ENCODE measurements at places on chromosomes 3 and 15.

DNA sequence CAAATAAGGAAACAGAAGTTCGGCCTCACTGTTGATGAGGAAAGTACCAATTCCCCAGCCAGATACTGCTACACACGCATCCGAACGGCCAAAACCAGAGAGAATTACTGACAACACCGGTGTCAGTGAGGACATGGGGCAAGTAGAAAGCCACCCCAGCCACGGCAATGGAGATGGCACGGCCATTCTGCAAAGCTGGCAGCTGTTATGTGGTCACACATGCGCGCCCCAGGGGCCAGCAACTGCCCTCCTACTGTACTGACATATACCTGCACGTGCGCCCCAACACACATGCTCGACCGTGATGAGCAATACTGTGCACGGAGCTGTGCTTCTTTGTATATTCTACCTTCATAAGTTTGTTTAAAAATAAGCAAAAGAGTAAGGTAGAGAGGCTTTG lies 217.4 kb downstream of the ADAMTS17 start:
- no peak for DNase-seq

- no peak for DNase-seq
Observed at GRCh38 chr3:169827712-169828111, 15.0 kb upstream of the LRRC34 start.

- DNase-seq = no peak
Observed at GRCh38 chr3:137694836-137695235, 69.3 kb upstream of the SOX14 start.

GRCh38 chr15:65101891-65102708 lies 12.9 kb downstream of the UBAP1L start:
- no peak for DNase-seq

GRCh38 chr3:103949693-103950092 lies 1417.0 kb upstream of the ALCAM start:
- no peak for DNase-seq

DNA sequence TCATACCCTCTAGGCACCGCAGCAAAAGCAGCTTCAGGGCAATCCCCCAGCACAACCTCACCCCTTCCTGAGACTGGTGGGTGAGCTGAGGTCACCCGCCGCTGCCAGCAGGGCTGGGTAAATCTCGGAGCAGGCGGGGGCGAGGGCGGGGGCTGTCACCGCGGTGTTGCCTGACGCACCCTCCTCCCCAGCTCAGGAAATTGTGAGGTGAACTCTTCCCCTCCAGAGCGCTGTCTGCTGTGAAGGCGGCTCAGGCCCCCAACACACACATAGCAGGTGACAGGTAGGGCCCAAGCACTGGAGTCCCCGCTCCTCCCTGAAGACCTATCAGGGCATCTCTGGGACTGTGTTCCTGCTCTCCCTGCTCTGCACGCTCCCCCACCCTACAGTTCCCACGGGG lies 30.2 kb upstream of the FURIN start:
- peak; percentile 86 for DNase-seq

GRCh38 chr15:72486144-72486543 lies 12.0 kb downstream of the ARIH1 start:
- no peak for DNase-seq

DNA sequence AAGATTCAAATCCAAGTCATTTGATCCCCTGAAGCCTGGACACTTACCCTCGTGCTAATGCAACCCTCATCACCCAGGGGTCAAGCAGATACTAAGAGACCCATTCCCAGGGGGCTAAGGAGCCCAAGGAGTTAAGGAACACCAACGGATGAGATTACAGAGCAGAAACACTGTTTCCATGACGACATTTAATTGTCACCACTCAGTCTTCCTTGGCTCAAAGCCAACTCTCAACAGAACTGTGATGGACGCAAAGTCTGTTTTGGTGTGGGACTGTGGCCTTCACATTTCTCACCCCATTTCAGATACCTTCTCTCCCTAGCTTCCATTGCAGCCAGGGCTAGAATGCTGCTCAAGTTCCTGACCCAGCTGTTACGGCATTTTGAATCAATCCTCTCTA lies 383.5 kb upstream of the WNT5A start:
- DNase-seq = no peak

DNA sequence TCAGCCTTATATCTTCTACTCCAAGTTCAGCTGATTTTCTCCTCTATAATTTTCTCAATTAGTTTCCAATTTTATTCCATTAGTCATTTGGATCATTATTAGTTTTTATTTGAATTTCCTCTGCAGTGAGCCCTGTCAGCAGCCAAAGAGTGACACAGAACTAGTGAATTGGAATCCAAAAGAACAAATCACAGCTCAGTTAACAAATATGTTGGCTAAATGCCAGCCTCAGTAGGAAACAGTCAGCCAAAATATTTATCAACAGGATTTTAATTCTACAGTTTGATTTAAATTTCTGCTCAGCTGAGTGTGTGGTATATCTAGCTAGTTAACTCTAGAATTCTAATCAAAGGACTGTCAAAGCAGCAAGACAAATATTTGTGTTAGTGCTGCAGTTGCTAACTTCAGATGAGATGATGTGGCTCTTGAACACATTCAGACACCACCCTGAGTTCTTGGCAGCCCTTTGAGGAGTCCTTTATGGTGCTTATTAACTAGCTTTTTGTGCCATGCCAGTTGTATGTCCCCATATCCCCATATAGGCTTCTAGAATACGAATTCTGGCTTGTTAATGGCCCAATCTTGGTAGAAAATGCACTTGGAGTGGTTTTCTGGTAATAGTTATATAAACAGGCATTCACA lies 194.5 kb downstream of the CPNE4 start:
- no peak for DNase-seq

DNA sequence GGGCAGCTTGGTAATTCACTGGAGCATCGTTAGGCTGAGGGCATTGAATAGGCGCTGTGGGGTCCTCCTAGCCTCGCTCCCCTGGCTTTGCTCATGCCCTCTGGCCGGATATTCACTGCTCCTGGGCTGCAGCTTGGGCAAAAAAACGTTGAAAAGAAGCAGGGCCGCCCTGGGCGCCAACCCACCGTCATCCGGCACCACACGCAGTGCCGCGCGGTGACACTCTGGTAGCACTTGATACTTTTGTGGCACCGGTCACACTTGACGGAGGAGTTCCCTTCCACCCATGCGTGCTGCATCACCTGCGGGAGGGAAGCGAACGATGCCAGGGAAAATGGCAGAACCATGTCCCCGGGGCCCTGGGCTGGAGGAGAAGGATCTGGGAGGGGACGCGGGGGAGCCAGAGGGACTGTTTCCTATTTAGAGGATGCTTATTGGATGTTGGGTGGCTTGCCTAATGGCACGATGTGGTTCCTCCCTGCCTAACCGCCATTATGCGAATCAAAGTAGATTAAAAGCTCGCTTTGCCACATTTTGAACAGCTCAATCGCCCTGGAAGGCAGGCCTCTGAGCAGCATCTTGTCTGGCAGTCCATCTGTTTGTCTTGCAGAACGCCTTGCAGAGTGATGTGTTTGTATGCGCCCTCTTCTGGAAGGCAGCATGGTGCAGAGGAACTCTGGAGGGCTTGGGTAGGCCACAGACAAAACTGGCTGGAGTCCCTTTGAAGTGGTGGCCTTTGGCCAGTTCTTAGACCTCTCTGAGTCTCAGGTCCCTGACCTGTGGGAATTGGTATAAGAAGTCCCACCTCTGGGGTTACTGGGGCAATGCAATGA lies 93.2 kb downstream of the DGKG start:
- DNase-seq = no peak

DNA sequence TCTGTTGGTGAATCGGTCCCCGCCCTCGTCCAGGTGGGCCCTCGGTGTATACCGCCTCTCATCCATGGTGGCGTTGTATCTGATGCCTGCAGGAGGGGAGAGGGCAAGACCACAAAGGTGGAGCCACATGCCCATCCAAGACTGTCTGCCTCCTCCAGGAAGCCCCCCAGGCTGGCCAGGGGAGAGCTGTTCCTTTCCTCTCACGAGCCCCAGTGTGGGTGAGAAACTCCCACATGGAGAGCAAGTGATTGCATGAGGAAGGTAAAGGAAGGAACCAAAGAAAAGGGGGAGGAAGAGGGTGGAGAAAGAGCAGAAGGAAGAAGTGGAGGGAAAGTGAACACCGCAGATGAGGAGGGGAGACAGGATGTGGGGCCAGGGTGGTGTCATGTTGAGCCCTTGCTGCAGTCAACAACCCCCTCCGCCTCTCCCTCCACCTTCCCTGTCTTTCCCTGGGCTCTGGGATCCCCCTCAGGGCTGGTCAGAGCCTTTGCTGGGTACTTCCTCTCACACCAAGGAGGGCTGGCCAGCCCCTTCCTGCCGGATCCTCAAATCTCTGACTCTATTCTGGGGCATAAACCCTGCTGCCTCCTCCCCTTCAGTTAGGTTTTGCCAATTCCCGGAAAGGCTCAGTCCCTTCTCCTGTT lies 49.3 kb downstream of the FEM1B start:
- DNase-seq = no peak

DNA sequence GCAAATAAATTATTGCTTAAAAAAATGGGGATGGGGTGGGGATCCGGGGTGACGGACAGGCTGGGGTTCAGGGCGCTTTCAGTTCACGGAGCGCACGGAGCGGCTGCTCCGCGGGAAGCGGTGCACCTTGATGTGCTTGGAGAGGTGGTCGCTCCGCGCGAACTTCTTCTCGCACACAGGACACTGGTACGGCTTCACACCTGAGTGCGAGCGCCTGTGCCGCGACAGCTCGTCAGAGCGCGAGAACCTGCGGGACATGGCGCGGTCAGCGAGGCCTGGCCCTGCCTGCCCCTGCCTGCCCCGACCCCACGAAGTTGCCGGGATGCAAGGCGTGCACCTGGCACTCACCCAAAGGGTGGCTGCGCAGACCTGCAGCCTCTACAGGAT lies 13.6 kb downstream of the KLF15 start:
- DNase-seq = no peak

GRCh38 chr3:43074901-43075689 lies 30.8 kb downstream of the POMGNT2 start:
- no peak for DNase-seq

GRCh38 chr15:83890587-83890986 lies 236.7 kb downstream of the ADAMTSL3 start:
- no peak for DNase-seq

- no peak for DNase-seq
Observed at GRCh38 chr3:3281024-3281423, 101.5 kb upstream of the CRBN start.

GRCh38 chr15:51425517-51426040 lies 84.1 kb downstream of the GLDN start:
- no peak for DNase-seq

DNA sequence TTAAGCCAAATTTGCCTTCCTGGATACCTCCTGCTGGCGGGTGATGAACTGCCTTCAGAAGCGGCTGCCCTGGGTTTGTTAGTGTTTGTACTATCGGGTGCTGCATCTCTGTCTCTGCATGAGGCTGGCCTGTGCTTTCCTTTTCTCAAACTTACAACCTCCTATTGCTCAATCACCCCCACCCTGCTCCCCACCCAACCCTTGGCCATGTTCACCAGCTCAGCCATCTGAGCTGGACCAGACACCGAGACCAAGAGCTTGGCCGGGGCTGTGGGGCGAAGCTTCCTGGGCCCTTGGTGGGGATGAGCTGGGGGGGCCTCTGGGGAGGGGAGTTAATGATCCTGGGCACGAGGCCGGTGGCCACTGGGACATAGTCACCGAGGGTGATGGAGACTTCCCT lies 16.8 kb upstream of the FBLN2 start:
- no peak for DNase-seq

GRCh38 chr3:123817413-123817812 lies 66.7 kb downstream of the MYLK start:
- DNase-seq = no peak

- no peak for DNase-seq
Observed at GRCh38 chr3:160607826-160608225, 42.5 kb upstream of the KPNA4 start.

DNA sequence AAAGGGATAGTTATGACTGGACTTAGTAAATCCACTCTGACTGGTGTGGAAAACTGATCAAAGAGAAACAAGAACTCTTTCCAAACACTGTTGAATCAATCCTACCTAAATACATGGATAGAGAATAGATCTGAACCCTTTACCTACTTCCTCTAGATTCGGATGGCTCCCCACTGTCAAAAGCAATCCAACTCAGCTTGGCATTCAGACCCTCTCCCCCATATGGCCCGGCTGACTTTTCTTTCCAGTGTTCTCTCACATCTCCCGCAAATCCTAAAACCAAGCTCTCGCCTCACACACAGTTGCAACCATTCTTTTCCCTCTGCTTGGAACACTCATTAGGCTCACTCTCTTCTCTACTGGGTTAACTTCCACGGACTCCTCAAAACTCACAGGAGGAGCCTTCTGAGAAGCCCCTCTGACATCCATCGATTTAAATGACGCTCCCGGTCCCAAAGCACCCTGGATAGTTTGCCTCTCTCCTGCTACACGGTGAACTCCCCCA lies 639 bp downstream of the SPICE1 start:
- no peak for DNase-seq

DNA sequence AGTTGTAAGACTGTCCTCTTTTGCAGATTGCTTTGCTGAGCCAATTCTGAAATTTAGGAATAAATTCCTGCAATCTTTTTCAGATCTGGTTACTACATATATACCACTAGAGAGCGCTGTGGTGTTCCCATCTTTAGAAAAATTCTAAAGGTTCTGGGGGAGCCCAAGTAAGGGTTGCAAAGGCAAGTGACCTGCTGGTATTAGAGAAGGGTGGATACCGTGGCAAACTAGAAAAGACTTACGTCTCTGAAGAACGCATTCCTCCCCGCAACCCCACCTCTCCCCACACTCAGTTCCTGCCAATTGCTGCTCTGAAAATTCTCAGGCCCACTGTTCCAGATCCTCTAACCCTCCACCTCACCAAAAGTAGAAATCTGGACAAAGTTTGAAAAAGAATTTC lies 48.5 kb downstream of the EFHB start:
- no peak for DNase-seq

Measured in stimulated activated CD4-positive, alpha-beta T cell treated with anti-CD3 and anti-CD28 coated beads, Interleukin-1b, Interleukin-23, amount 100 ng/mL, for 4 hours (primary cell).